ENCODE measurements at places on chromosomes 2 and 18.

DNA sequence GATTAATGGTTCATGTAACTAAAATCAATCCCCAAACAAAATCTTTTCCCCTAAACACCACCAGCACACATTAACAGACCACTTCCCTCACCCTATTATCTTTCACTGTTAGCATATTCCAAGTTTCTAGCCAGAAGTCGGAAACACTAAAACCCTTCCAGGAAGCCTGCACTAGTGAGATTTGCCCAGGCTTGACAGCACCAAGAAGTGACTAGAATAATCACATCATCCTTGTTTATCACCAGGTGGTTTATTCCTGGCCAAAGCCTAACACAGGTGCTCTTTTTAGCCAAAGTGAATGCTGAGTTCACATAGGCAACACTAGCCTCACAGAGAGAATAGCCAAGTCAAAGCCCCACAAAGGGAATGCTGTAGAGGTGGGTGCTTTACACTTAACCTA is 221.2 kb upstream of the HNRNPA3 start:
- H3K4me3 ChIP-seq = no peak overlapping the region
- H3K4me1 ChIP-seq = no peaks in the 10 kb centered on the region
- no peak for DNase-seq
- H3K36me3 ChIP-seq = no peaks in the 10 kb centered on the region

DNA sequence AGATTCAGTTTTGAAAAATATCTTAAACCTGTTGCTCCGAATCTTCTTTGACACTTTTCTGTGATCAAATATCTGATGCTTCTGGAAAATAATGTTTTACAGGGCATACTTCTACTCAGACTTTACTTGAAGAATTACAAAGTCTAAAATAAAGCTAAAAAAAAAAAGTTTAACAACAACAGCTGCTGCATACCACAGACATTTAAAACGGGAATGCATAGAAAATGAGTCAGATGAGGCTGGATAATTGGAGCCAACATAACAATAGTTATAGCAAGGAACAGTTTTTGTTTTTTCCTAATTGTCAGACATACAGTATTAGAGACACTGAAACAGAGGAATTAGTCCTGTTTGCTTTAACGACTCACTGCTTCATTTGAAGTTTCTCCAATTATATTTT is 1090.2 kb downstream of the SUCLG1 start:
- no peaks in the 10 kb centered on the region for H3K4me1 ChIP-seq
- H3K27me3 ChIP-seq = no peaks in the 10 kb centered on the region
- no peak overlapping the region for H3K27ac ChIP-seq
- no peaks in the 10 kb centered on the region for H3K36me3 ChIP-seq

- no peaks in the 10 kb centered on the region for H3K27me3 ChIP-seq
- H3K27ac ChIP-seq = no peak overlapping the region
- DNase-seq = no peak
- H3K4me1 ChIP-seq = no peaks in the 10 kb centered on the region
- H3K4me3 ChIP-seq = no peak overlapping the region
- no peaks in the 10 kb centered on the region for H3K36me3 ChIP-seq
Observed at GRCh38 chr18:69752737-69753380, 194.8 kb downstream of the CD226 start.

GRCh38 chr2:127605691-127606263 is 40.2 kb upstream of the GPR17 start:
- H3K4me3 ChIP-seq = no peak overlapping the region
- H3K36me3 ChIP-seq = no peaks in the 10 kb centered on the region
- H3K4me1 ChIP-seq = peaks cover 1% of the 10 kb centered on the region

DNA sequence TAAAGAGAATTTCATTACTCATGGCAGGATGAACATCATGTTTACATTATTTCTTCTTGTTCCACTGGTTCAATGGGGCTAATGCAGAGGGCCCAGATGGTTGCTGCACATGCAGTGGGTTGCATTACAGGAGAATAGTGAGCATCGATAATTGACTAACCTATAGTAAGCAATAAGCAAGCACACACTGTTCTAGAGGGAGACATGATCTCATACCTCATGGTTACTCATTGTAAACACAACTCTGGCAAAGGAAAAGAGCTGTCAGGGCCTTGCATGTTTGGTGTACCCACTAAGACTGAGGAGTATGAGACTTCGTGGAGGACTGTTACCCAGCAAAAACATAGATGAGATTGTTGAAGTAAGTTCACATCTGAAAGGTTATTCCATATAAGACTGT is 885.6 kb upstream of the VRK2 start:
- H3K36me3 ChIP-seq = no peaks in the 10 kb centered on the region
- H3K27me3 ChIP-seq = no peaks in the 10 kb centered on the region
- peak; percentile 80 for DNase-seq
- no peak overlapping the region for H3K4me3 ChIP-seq

GRCh38 chr2:230861552-230862255 is 3.0 kb upstream of the ITM2C start:
- H3K27me3 ChIP-seq = peaks cover 22% of the 10 kb centered on the region
- DNase-seq = no peak
- H3K4me3 ChIP-seq = no peak overlapping the region
- no peak overlapping the region for H3K27ac ChIP-seq
- peaks cover 17% of the 10 kb centered on the region for H3K4me1 ChIP-seq

DNA sequence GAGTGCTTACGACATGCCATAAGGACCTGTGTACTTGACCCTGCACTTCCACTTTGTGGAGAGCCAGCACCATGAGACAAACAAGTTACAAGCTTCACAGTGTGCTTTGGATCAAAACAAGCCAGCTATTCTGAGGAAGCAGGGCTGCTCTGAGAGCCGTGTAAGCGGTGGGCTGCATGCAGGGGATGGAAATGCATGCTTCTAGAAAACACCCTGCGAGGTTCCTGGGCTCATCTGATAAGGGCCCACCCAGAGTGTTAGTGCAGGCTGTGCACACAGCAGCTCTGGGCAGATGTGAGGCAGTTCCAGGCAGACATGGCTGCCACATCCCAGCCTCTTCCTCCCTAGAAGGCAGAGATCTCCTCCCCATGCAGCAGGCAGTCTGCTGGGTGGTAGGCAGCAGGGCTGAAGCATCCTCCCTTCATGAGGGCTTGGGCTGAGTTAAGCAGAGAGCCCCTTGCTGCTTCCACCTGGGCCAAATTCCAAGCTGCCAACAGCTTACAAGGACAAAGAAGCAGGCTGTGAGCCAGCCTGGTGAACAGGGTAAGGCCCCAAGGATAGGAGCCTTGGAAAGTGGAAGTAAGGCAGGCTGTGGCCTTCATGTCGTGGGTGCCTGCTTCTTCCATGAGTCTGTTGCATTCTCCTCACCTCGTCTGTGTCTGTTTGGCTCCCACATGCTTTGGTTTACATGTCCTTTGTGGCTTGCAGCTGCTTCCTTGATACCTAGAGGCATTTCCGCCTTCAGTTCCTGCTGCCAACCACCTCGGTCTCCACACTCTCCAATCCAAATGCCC is 7.7 kb downstream of the PSD4 start:
- DNase-seq = peak; percentile 50
- peaks cover 15% of the 10 kb centered on the region for H3K4me1 ChIP-seq
- H3K4me3 ChIP-seq = no peak overlapping the region

DNA sequence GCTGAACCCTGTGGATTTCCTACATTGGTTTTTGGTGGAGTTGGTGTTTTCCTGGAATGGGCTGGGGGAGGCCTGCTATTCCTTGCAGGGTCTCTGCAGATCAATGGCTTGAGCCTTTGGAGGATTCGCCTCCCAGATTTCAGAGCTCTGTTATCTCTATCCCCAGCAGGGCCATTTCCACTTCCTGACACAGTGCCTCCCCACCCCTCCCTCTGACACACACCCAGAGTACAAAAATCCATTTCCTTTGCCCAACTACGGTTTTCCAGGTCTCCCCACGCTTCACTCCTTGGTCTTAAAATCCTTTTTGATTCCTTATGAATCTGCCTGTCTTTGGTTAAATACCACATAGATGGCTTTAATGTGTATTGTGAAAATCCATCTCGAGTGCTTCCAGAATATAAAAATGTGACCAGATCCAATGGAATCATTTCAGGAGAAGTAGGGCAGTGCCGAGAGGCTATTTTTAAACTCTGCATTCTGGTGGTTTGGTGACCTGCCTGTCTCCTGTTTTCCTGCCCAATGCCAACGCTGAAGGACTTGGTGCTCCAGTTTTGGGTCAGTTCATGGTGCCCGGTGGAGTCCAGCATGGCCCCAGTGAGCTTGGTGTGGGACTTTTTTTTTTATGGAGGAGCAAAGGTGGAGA is 60.9 kb downstream of the ARL4C start:
- no peak overlapping the region for H3K27ac ChIP-seq
- no peak for DNase-seq
- no peaks in the 10 kb centered on the region for H3K36me3 ChIP-seq
- H3K4me1 ChIP-seq = no peaks in the 10 kb centered on the region
- no peaks in the 10 kb centered on the region for H3K27me3 ChIP-seq

DNA sequence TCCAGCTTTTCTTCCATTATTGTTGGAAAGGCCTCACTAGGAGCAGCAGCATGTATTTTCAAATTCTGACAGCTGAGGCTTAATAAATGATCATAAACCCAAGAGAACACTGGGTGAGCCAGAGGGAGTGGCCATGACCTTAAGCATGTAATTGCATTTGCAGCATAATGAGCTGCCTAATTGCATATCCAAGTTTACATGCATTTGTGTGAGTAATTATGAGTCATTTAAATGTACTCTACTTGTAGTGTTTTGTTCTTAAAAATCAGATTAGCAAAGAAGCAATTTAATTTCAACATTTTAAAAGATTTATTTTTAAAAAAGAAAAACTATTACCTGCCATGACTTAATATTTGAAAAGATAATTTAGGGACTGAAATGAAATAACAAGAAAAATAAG is 74.8 kb downstream of the NOL10 start:
- H3K4me1 ChIP-seq = peaks cover 3% of the 10 kb centered on the region
- no peak overlapping the region for H3K4me3 ChIP-seq
- peak; percentile 54 for DNase-seq
- H3K27me3 ChIP-seq = no peaks in the 10 kb centered on the region

DNA sequence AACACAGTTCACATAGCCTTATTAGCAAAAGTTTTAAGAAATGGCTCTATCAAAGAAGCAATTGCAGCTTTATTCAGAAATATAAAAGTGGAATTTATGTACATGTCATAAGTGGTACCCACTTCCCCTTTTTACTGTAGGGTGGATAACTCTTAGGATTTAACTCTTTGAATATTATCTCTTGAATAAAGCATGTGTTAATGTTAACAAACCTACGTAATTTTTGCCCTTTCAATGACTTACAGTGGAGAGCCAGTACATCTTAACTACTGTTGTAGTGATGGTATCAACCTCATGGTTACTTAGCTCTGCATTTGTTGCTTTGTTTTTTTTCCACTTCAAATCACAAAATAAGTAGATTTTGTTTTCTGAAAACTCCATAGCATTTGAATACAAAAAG is 8.8 kb downstream of the NABP1 start:
- H3K4me1 ChIP-seq = peaks cover 7% of the 10 kb centered on the region
- peaks cover 11% of the 10 kb centered on the region for H3K36me3 ChIP-seq
- H3K4me3 ChIP-seq = peak overlapping the region; percentile 14
- no peak for DNase-seq
- peak overlapping the region; percentile 43 for H3K27ac ChIP-seq

- H3K4me3 ChIP-seq = no peak overlapping the region
- peaks cover 13% of the 10 kb centered on the region for H3K27me3 ChIP-seq
Observed at GRCh38 chr2:127419448-127420038, 1.3 kb downstream of the PROC start.

GRCh38 chr2:1219901-1220573 is 193.2 kb upstream of the TPO start:
- H3K27ac ChIP-seq = no peak overlapping the region
- DNase-seq = no peak
- no peak overlapping the region for H3K4me3 ChIP-seq

- no peak for DNase-seq
- no peaks in the 10 kb centered on the region for H3K36me3 ChIP-seq
- peak overlapping the region; percentile 57 for H3K27ac ChIP-seq
- H3K4me3 ChIP-seq = no peak overlapping the region
- no peaks in the 10 kb centered on the region for H3K4me1 ChIP-seq
- no peaks in the 10 kb centered on the region for H3K27me3 ChIP-seq
Observed at GRCh38 chr18:68103561-68103960, 587.0 kb upstream of the DSEL start.

GRCh38 chr2:96926791-96927190 is 56.9 kb upstream of the SEMA4C start:
- no peaks in the 10 kb centered on the region for H3K36me3 ChIP-seq
- DNase-seq = no peak
- H3K4me3 ChIP-seq = no peak overlapping the region
- H3K4me1 ChIP-seq = no peaks in the 10 kb centered on the region

DNA sequence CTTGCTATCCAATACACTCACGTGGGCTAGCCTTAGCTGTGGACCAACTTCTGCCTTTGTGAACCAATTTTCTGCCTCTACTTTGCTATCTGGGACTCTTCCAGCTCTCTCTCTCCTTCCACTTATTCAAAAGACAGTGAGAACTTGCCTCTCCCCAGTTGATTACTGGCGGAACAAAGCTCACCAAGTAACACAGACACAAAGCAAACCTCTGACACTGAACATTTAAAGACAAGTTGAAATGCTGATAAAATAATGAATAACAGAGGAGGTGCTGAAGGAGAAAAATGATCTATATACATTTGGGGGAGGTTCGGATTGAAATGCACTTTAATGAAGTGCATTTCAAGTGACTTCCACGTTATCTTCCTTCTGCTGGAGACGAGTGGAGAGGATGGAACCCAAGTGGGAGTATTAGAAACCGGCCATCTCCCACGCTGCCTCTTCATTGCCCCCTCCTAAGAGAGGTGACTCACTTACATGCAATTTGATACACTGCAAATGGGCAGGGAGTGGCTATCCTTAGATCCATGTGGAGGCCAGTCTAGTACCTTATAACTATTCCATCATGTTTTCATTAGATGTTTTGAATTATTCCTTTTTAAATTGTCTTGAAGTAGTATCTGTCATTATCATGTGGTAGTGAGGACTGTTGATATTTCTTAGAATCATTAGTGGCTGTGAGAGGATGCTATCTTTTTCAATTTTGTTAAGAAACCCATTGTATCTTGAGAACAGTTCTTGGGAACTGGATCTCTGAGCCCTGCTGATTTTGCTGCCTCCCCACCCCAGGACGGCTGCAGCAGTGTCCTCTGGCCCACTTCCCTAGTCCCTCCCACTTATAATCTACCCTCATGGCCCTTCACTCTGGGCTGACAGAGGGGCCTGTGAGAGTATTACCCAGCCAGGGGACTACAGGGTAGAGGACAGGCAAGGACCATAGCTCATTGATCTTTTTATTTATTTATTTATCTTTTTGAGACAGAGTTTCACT is 6.0 kb upstream of the GLI2 start:
- no peak overlapping the region for H3K4me3 ChIP-seq
- H3K36me3 ChIP-seq = no peaks in the 10 kb centered on the region
- H3K4me1 ChIP-seq = peaks cover 2% of the 10 kb centered on the region
- H3K27me3 ChIP-seq = no peaks in the 10 kb centered on the region

- H3K27me3 ChIP-seq = no peaks in the 10 kb centered on the region
- no peak overlapping the region for H3K4me3 ChIP-seq
- H3K27ac ChIP-seq = no peak overlapping the region
- DNase-seq = no peak
- peaks cover 21% of the 10 kb centered on the region for H3K36me3 ChIP-seq
Observed at GRCh38 chr2:235968616-235969324, 199.4 kb downstream of the GBX2 start.

All from mesenchymal stem cell (in vitro differentiated cells and primary cell).